Suppressor macrophage treated with lipopolysaccharide for 4 hours (primary cell): ENCODE measurements at places on chromosomes 1 and 21.
A peak's percentile ranks its signal among the peaks of the same experiment; 100 is the strongest.

- DNase-seq: no peak
Observed at GRCh38 chr1:246295340-246295739, 211.7 kb downstream of the SMYD3 start.

- no peak for DNase-seq
Observed at GRCh38 chr1:64140596-64140995, 62.8 kb upstream of the UBE2U start.

DNA sequence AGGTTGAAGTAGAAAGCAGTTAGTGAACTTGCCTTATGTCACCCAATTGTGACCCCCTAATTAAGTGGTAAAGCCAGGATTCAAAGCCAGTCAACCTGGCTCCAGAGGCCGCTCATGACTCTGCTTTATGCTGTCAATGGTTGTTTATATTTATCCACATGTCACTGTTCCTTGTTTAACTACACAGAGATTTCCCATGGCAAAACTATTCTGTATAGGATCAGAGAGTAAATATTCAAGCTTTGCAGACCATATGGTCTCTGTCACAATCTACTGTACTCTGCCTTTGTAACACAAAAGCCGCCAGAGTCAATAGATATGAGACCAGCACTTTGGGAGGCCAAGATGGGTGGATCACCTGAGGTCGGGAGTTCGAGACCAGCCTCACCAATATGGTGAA lies 371.7 kb upstream of the PTBP2 start:
- no peak for DNase-seq

GRCh38 chr1:111163363-111163762 lies 23.3 kb downstream of the CEPT1 start:
- no peak for DNase-seq

GRCh38 chr1:71413441-71414175 lies 332.8 kb upstream of the ZRANB2 start:
- DNase-seq: peak; percentile 63

GRCh38 chr1:41462680-41463004 lies 21.8 kb downstream of the EDN2 start:
- DNase-seq: no peak

DNA sequence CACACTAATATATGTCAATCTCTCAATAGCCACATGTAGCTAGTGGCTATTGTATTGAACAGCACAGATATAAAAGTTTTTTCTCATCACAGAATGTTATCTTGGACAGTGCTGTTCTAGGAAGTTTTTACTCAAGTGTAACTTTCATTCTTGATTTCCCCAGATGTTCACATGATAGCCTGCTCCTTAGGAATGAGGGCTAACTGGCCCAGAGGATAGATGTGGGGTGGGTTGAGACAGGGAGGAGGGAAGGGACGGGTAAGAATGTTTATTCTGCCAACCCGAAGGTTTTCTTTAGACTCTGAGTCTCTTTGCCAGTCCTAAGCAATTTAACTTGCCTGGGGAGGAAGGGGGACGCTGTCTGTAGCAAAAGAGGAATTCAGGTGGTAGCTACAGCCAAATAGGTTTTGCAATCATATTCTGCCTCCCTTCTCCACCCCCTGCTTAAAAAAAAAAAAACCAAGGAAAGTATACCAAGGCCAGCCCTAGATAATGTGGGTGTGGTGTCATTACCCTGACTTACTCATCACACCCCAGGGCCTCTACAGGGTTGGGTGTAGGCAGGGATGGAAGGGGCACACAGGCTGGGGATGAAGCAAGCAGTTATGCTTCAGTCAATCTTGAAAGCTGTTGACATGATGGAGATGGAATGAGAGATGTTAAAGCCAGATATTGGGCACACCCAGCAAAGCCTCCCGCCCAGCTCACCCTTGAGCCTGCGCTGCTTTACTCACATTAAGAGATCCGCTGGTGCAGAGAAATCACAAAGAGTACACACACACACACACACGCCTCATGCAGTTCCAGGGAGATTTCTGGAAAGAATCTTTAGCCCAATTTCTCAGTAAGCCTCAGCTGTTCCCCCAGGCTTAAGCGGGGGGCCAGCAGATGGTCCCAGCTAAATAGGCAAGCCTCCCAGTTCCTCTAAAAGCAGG lies 59.9 kb downstream of the PLXNA2 start:
- peak; percentile 38 for DNase-seq

GRCh38 chr1:31669786-31670592 lies 25.3 kb upstream of the PEF1 start:
- peak; percentile 19 for DNase-seq

DNA sequence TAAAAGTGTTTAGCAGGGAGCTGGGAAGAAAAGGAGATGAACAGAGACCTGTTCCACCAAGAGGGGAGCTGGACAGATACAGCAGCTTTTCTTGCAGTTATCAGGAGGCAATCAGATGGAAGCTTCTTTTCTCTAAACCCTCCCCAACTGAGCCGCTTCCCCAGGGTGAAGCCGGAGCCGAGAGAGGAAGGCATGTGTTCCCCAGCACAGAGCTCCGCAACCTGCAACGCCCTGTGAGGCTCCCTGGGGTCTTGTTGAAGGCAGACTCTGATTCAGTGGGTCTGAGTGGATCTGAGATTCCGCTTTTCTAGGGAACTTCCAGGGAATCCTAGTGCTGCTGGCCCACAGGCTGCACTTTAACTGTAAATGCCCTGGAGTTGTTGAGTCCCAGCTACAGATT lies 139.1 kb upstream of the COA6 start:
- no peak for DNase-seq

GRCh38 chr1:222373216-222373615 lies 174.7 kb downstream of the HHIPL2 start:
- DNase-seq: no peak

GRCh38 chr1:166083887-166084286 lies 82.9 kb downstream of the FAM78B start:
- DNase-seq: no peak

- no peak for DNase-seq
Observed at GRCh38 chr1:223847781-223848345, 2.1 kb upstream of the TP53BP2 start.

- no peak for DNase-seq
Observed at GRCh38 chr1:117179471-117179870, 31.3 kb downstream of the VTCN1 start.

DNA sequence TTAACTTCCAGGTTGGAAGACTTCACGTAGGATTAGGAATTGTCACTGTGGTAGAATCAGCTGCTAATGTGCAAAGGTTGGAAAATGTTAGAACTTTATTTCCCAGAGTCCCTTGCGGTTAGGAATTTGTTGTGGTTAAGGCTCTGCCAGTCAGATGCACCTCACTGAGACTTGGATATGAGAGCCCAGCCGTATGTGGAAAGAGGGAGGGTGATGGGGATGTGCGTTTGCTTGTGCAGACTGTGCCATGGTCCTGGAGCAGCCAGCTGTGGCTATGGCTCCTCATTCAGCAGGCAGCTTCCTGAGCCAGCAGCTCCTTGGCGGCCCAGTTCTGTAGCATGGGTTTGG lies 12.5 kb downstream of the S100A10 start:
- DNase-seq: no peak

GRCh38 chr1:27521336-27521831 lies 31.4 kb upstream of the WASF2 start:
- peak; percentile 34 for DNase-seq

GRCh38 chr21:41156142-41156541 lies 11.8 kb upstream of the BACE2 start:
- DNase-seq: no peak

DNA sequence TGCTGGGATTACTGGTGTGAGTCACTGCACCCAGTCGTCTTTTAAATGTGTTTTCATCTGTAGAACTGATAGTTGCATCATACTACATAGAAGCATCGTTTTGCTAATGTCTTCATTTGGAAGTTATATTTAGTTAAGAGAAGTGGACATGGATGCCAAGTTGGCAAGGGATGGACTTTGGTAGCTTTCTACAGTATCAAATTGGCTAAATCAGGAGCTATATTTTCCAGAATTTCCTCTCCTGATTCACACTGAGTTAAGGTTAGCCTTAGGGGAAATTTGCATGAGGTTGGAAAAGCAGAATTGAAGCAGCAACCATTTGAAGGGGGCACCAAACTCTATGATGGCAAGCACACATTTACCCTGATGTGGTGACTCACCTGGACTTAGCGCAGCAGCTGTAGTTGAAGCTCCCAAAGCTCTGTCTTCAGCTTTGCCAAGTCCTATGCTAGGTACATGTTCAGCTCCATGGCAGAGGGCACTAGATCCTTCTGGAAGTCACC lies 43.9 kb downstream of the DUSP10 start:
- DNase-seq: no peak

DNA sequence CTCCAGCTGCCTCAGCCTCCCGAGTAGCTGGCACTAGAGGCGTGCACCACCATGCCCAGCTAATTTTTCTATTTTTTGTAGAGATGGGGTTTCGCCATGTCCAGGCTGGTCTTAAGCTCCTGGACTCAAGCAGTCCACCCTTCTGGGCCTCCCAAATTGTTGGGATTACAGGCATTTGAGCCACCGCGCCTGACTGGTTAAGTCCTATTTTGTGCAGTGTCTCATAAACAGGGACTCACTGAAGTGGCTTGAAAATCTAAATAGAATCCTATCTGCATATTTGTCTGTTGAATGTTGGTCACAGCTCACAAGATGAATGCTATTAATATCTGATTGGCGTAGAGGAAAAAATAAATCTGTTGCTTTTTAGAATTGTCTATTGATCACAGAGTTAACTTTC lies 5.9 kb upstream of the CHAF1B start:
- no peak for DNase-seq

DNA sequence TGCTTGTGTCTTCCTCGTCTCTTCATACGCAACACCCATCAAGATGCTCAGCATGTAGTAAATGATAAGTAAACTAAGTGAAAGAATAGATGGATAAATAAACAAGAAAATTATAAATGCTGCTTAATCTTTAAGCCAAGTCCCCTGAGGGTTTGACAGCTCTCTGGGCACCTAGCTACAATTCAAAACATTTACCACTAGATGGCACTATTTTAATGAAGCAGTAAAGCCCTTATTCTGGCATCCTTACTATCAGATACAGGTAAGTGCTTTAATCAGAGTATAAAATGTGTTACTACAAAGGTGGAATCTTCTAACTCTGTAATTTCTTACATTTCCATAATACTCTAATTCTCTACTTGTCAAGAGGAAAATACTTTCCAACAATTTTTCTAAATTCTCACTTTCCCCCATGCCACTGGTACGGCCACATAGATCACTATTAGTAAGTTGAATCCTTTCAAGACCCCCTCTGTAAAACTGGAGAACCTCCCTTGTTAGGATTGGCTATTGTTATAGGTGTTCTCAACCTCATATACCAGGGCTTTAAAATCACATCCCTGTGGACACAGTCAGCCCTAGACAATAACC lies 137.8 kb downstream of the BARHL2 start:
- DNase-seq: peak; percentile 55

- DNase-seq: no peak
Observed at GRCh38 chr1:1926346-1926811, 7.3 kb upstream of the TMEM52 start.

DNA sequence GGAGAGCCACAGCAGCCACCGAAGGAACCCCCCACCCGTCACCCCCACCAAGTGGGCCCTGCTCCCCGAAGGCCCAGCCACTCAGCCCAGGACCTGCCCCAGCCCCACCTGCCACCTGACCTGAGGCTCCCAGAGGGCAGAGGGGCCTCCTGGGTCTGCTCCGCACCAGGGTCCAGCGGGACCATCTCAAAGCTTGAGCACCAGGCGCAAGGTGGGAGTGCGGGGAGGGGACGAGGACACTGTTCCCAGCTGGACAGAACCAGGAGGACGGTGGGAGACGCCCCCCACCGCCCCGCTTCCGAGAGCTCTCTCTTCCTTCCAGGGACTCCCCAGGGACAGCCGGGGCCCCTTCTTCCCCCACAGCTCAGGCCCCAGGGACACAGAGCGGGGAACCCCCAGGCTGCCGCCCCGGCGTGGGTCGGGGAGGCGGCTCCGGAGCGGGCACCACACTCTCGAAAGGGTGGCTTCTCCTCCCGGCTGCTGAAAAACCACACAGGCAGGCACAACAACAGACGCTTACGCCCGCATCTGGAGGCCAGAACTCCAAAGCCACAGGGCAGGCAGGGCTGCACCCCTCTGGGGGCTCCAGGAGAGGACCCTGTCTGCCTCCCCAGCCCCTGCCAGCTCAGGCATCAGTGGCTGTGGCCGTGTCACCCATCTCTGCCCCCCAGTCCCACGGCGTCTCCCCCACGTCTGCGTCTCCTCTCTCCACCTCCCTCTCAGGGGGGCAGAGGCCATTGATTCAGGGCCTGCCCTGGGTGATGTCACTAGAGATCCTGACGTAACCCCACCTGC lies 1.9 kb upstream of the TTLL10 start:
- DNase-seq: no peak

GRCh38 chr1:41823471-41823870 lies 95.3 kb downstream of the HIVEP3 start:
- DNase-seq: no peak

DNA sequence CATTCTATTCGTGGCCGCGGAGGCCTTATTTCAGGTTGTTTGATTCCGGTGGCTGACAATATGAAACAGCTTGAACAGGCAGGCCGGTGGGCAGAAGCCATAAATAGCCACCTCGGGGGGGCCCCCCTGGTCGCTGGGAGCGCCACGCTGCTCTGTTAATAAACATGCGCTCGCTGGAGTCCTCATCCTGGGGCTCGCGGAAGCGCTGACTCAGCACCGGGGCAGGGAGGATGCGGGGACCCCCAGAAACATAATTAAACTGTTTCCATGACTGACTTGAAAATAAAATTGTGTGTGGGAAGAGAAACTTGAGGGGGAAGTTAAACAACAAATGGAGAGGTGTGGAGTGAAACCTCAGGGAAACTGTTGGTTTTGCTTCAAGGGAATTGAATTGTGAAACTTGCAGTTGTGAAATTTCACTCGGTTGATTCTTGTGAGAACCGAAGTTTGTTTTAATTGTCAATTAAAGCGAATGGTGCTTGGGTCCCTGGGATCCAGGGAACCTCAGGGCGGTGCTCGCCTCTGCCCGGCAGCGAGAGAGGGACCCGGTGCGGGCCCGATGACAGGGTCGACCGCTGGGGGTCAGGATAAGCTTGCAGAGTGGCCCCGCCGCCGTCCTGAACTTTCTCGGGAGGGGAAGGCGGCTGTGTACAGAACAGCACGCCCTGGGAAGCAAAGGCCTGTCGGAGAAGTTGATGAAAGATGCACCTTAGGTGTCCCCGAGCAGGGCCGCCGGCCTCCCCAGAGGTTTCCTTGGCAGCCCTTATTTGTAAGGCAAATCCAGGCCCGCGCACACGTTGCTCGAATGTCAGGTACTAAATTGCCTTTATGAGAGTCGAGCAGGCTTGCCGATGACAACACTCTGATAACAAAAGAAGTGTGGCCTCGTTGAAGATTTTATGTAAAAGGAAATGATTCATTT lies 176.9 kb upstream of the LMO4 start:
- DNase-seq: peak; percentile 77

GRCh38 chr1:91805311-91805801 lies 80.6 kb downstream of the TGFBR3 start:
- DNase-seq: no peak

- DNase-seq: no peak
Observed at GRCh38 chr1:175808573-175808972, 65.2 kb upstream of the TNR start.
